ENCODE measurements at places on chromosomes 7 and 10.

DNA sequence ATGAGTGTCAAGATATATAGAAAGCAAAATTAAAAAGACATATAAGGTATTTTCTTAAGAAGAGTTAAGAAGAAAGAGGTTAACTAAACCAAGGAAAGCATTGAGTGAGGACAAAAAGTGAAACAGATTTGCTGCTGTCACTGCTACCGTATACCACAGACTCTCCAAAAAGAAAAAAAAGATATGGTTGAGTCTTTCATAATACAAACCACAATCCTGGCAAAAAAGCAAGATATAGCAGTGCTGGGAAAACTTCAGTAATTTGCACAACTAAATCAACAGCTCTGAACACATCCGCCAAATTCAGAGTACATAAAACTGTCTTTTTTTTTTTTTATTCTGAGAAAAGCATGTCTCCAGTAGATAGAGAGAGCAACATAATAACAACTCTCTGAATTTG lies 114.7 kb downstream of the ETV1 start:
- H3K4me3 ChIP-seq, result no peak overlapping the region
- no peaks in the 10 kb centered on the region for H3K27me3 ChIP-seq
- peak; percentile 29 for DNase-seq
- no peak overlapping the region for H3K27ac ChIP-seq
- no peaks in the 10 kb centered on the region for H3K36me3 ChIP-seq

DNA sequence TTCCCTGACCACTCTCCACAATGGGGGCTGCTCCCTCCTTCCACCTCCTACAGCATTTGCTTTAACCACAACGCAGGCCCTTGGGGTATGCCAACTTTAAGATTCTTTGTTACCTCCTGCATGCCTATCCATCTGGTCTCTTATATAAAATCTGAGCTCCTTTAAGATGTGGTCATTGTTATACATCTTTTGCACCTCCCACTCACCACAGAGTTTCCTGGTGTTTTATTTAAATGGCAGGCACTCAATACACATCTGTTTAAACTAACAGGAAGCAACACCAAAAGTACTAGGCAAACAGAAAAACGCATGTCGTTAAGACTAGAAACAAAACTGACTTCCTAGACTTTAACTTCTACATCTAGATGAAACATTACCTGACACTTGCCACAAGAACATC lies 36.3 kb downstream of the SLC25A13 start:
- no peak overlapping the region for H3K4me3 ChIP-seq
- no peak for DNase-seq
- no peak overlapping the region for H3K27ac ChIP-seq
- no peaks in the 10 kb centered on the region for H3K36me3 ChIP-seq
- H3K27me3 ChIP-seq, result no peaks in the 10 kb centered on the region

- H3K4me3 ChIP-seq, result no peak overlapping the region
- DNase-seq, result no peak
- no peaks in the 10 kb centered on the region for H3K4me1 ChIP-seq
- no peaks in the 10 kb centered on the region for H3K36me3 ChIP-seq
- no peaks in the 10 kb centered on the region for H3K27me3 ChIP-seq
- H3K27ac ChIP-seq, result no peak overlapping the region
These were observed 9.0 kb upstream of the ADAP1 start for GRCh38 chr7:963236-964078.

DNA sequence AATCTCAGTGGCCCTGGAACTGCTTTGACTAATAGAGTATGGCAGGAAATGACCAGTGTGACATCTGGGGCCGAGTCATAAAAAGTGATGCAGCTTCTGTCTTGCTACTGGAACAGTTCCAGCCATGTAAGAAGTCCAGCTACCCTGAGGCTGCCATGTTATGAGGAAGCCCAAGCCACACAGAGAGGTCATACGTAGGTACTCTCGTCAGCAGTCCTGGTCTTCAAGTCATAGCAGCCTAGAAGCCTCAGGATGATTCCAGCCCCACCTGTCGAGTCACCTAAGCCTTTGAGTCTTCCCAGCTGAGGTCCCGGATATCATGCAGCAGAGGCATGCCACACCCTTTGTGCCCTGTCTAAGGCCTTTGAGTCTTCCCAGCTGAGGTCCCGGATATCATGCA lies 92.1 kb downstream of the PPP1R3C start:
- H3K36me3 ChIP-seq, result no peaks in the 10 kb centered on the region
- no peak overlapping the region for H3K4me3 ChIP-seq
- no peaks in the 10 kb centered on the region for H3K4me1 ChIP-seq
- no peaks in the 10 kb centered on the region for H3K27me3 ChIP-seq
- no peak overlapping the region for H3K27ac ChIP-seq

DNA sequence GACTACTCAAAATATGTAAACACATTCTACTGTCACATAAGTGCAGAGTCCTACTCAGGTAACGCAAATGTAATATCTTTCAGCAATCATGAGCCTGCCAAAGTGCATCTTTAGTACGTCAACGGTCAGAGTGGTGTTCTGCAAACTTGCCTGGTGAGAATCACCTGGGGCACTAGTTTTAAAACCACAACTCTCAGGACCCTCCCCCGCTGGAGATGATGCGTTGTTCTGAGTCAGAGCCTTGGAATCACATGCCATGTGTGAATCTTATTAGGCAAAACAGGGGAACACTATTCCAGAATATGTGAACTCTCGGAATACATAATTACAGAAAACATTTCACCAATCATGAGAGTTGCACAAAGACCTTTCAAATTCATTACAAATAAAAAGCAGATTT lies 115.7 kb downstream of the TPK1 start:
- no peaks in the 10 kb centered on the region for H3K27me3 ChIP-seq
- H3K4me3 ChIP-seq, result no peak overlapping the region
- H3K4me1 ChIP-seq, result no peaks in the 10 kb centered on the region

GRCh38 chr7:150514748-150515222 lies at the start of gene GIMAP7:
Gene GIMAP7, plus strand, starts transcription at chr7:150514872. Its CDS starts 5,103 bp downstream, at chr7:150519975.
- no peaks in the 10 kb centered on the region for H3K4me1 ChIP-seq
- H3K36me3 ChIP-seq, result no peaks in the 10 kb centered on the region
- H3K4me3 ChIP-seq, result peak within 1 kb of the TSS; percentile 12
- H3K27ac ChIP-seq, result peak within 1 kb of the TSS; percentile 36

GRCh38 chr10:79153745-79154144 lies 85.0 kb downstream of the ZMIZ1 start:
- no peak overlapping the region for H3K27ac ChIP-seq
- peaks cover 28% of the 10 kb centered on the region for H3K4me1 ChIP-seq
- no peaks in the 10 kb centered on the region for H3K27me3 ChIP-seq
- DNase-seq, result no peak

GRCh38 chr7:9945131-9945530 lies 1028.5 kb upstream of the PHF14 start:
- H3K27ac ChIP-seq, result no peak overlapping the region
- no peaks in the 10 kb centered on the region for H3K36me3 ChIP-seq
- no peaks in the 10 kb centered on the region for H3K4me1 ChIP-seq
- no peak for DNase-seq

GRCh38 chr10:31464552-31464951 lies 145.5 kb downstream of the ZEB1 start:
- no peaks in the 10 kb centered on the region for H3K4me1 ChIP-seq
- no peak overlapping the region for H3K4me3 ChIP-seq
- H3K36me3 ChIP-seq, result no peaks in the 10 kb centered on the region
- no peaks in the 10 kb centered on the region for H3K27me3 ChIP-seq
- H3K27ac ChIP-seq, result no peak overlapping the region

GRCh38 chr7:81887098-81888090 lies 117.5 kb upstream of the HGF start:
- H3K36me3 ChIP-seq, result no peaks in the 10 kb centered on the region
- DNase-seq, result no peak
- H3K4me1 ChIP-seq, result no peaks in the 10 kb centered on the region
- H3K27ac ChIP-seq, result no peak overlapping the region

DNA sequence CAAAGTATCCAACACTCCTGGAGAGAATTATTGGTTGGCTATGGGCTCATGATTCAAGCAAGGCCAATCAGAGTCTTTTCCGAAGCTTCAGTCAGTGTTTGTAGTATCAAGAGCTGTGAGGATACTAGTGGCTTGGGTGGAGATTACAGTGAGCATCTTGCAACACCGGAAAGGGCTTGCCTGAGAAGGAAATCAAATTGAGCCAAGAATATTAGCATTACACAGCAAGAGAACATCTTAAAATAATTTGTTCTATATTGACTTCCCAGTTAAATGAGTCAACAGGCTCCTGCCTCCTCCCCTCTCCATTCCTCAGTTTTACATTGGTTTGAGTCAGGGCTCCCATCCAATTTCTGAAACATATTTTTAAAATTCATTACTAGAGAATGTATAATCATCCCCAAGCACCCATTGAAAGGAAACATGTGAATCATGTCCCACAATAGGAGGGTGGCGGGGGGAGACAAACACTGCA lies 127.4 kb downstream of the ELAPOR2 start:
- no peak overlapping the region for H3K4me3 ChIP-seq
- no peaks in the 10 kb centered on the region for H3K36me3 ChIP-seq
- H3K27ac ChIP-seq, result no peak overlapping the region

- no peak overlapping the region for H3K27ac ChIP-seq
- H3K27me3 ChIP-seq, result no peaks in the 10 kb centered on the region
- H3K4me1 ChIP-seq, result no peaks in the 10 kb centered on the region
- DNase-seq, result no peak
- no peak overlapping the region for H3K4me3 ChIP-seq
These were observed 20.8 kb downstream of the SH3PXD2A start for GRCh38 chr10:103834436-103835095.

- no peak for DNase-seq
- no peaks in the 10 kb centered on the region for H3K4me1 ChIP-seq
- no peaks in the 10 kb centered on the region for H3K27me3 ChIP-seq
- H3K36me3 ChIP-seq, result no peaks in the 10 kb centered on the region
- no peak overlapping the region for H3K4me3 ChIP-seq
These were observed 41.9 kb downstream of the MGAM2 start for GRCh38 chr7:142153400-142153799.

DNA sequence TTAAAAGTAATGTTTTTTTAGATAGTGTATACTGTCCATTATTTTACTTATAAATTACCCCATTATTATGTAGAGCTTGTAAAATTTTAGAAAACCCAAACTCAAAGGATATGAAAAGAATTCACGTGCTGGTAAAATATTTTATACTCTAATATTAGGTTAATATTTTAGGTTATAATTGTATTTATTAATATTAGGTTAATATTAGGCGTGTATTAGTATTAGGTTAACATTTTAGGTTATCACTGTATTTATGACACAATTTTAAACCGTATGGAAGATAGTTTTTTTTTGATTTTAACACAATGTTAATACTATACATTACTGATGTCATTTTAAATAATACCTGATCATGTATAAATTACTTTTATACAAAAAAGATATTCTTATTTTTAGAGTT lies 48.5 kb downstream of the ARL4A start:
- no peaks in the 10 kb centered on the region for H3K27me3 ChIP-seq
- no peaks in the 10 kb centered on the region for H3K36me3 ChIP-seq
- no peaks in the 10 kb centered on the region for H3K4me1 ChIP-seq
- no peak overlapping the region for H3K4me3 ChIP-seq
- DNase-seq, result no peak

DNA sequence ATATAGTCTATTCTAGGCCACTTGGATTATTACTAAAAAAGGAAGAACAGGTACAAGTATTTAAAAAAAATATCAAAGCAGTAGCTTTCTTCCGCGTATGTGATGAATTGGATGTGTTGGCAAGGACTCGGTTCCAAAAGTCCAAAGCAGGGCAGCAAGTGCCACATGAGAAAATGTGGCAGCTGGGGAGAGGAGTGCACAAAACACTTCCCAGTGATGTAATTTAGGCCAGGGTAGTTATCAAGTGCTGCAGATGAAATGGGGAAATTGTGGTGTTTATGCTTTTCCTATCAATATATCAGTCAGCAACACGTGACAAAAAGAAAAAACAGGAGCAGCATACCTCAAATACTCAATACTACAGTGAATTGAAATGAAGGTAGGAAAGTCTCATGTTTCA lies 7.0 kb downstream of the RHOBTB1 start:
- H3K27me3 ChIP-seq, result no peaks in the 10 kb centered on the region
- H3K4me1 ChIP-seq, result no peaks in the 10 kb centered on the region
- H3K36me3 ChIP-seq, result no peaks in the 10 kb centered on the region
- DNase-seq, result no peak
- no peak overlapping the region for H3K27ac ChIP-seq

- H3K4me1 ChIP-seq, result no peaks in the 10 kb centered on the region
- H3K27ac ChIP-seq, result no peak overlapping the region
- no peak overlapping the region for H3K4me3 ChIP-seq
- no peak for DNase-seq
These were observed 33.9 kb downstream of the SPDYE17 start for GRCh38 chr7:76998285-76998589.

DNA sequence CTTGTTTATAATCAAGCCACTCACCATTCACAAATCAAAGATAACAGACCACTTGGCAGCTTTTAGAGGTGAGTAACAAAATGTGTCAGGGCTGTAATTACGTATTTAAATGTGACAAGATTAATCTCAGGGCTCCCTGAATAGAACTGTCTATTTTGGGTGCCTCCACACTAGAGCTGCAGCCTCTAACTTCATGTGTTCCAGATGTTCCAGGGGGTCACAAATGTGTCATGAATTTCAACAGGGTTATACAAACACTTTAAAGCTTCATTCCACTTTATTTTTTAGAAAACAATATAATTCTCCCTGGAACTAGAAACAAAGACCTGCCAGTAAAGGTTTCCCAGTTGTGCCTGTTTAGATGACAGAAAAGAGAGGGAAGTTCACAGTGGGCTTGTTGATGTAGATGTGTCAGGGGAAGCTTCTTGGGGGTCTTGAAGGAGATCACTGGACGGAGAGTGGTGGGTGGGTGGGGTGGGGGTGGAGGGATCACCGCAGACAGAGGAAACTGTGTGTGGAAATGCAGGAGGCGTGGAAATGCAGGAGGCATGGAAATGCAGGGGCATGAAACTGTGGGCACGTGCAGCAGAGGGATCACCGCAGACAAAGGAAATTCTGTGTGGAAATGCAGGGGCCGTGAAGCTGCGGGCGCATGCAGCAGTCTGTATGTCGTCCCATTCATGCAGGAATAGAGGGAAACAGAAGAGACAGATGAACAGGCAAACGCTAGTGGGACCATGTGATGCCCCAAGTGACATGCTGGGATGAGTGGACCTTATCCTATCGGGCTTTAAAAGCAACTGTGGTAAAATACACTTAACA lies 42.0 kb upstream of the TRIL start:
- H3K4me1 ChIP-seq, result no peaks in the 10 kb centered on the region
- no peak for DNase-seq
- H3K27me3 ChIP-seq, result no peaks in the 10 kb centered on the region
- H3K4me3 ChIP-seq, result no peak overlapping the region
- no peaks in the 10 kb centered on the region for H3K36me3 ChIP-seq

DNA sequence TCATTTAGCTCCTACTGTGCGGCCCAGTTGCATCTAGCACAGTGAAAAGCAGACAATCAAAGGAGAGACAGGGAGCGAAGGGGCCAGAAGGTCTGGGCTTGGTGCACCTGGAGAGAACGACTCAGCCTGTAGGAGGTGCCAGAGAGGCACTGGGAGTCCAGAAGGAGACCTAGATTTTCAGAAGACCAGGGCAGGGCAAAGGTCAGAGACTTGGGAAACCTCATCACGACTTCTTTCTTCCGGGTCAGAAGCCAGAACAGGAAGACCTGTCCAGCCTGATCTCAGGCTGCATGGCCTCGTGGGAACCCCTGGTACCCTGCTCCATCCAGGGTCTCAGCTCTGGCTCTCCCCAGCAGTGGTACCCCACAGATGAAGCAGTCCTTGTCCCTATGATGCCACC lies 5.2 kb downstream of the AGAP3 start:
- no peak overlapping the region for H3K27ac ChIP-seq
- no peak for DNase-seq
- no peaks in the 10 kb centered on the region for H3K36me3 ChIP-seq
- no peaks in the 10 kb centered on the region for H3K27me3 ChIP-seq
- peaks cover 16% of the 10 kb centered on the region for H3K4me1 ChIP-seq
- no peak overlapping the region for H3K4me3 ChIP-seq
